Stimulated activated naive CD8-positive, alpha-beta T cell treated with anti-CD3 and anti-CD28 coated beads, Interleukin-15, Interleukin-2, amounts not matched to agents 100 U/mL and 50 U/mL, for 24 hours (primary cell): ENCODE measurements at places on chromosomes 4 and X.

GRCh38 chrX:13101441-13102139, 57.2 kb upstream of the FAM9C start:
- DNase-seq, result no peak

DNA sequence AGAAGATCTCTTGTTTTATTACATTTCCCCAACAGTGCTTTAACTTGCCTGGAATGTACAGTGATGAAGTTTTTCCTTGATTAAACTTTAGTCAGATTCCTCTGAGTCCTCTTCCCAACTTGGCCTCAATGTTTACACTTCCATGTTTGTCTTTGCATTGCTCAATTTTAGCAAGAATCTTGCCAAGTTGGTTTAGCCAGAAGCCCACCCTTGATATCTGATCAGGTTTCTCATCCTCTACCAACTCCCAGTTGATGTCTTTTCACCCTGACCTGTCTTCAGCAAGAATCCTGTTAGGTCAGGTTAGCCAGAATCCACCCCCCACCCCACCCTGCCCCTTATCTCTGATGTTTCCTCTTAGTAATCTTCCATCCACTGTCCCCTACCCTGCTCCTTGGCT, 120.9 kb downstream of the MBNL3 start:
- DNase-seq, result no peak

GRCh38 chrX:150546711-150547153, 21.7 kb upstream of the MTM1 start:
- peak; percentile 25 for DNase-seq

DNA sequence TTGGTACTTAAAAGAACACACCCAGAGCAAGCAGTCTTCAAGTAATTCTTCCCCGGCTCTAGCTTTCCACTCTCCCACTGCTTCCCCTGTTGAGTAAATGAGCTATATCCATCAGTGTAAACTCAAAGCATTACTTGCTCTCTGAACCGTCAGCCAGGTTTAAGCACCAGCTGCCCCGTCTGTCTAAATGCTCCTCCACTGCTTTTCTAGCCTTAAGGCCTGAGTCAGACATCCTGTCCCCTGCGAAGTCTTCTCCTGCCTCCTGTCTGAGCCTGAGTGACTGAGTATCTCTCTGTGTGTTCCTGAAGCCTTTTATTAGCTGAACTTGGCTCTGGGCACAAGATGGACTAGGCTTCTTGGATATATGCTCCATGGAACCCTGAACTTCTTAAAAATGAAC, 205.1 kb downstream of the STK32B start:
- no peak for DNase-seq

GRCh38 chr4:173343832-173344397, 9.8 kb upstream of the HMGB2 start:
- DNase-seq, result no peak

- no peak for DNase-seq
Observed at GRCh38 chr4:15703439-15703838, 574 bp downstream of the BST1 start.

DNA sequence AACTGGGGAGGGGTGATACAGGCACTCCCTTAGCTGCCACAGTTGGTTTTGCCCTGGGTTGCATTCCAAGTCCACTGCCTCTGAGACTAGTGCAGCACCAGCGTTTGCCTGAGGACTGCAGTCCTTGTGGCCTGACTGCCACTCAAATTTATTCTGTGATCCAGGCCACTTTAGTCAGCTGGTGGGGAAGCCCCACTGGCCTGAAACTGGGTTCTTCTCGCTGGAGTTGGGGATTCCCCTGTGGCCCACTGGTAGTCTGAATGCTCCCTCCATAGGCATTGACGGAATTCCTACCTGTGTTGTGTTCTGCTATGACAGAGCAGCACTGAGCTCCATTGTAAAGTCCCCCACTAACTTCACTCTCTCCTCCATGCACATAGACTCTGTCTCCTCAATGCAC, 63.8 kb downstream of the PTPN13 start:
- no peak for DNase-seq
